ENCODE measurements at places on chromosomes 3 and 15. TPM values are rescaled to one million over a fixed set of nuclear protein-coding genes. Genes with fewer than 3 reads are reported as not detected.

The SH3GL3 gene
- total RNA-seq = not detected

The PLA2G4B gene
- 4.3 TPM for total RNA-seq

The CCDC71 gene
- 19.4 TPM for total RNA-seq

The PCNP gene
- 101 TPM for total RNA-seq

The PAK6 gene
- total RNA-seq = 0.26 TPM

The TTC21A gene
- 3.1 TPM for total RNA-seq

GRCh38 chr3:72659596-72659995 is 188.6 kb downstream of the SHQ1 start:
- no peak for DNase-seq

- no peak for DNase-seq
These were observed 267.7 kb downstream of the XXYLT1 start for GRCh38 chr3:195003006-195003892.

- no peak for DNase-seq
These were observed 31.6 kb downstream of the ARRDC4 start for GRCh38 chr15:97991972-97992541.

- peak; percentile 47 for DNase-seq
These were observed 66.7 kb downstream of the ATP10A start for GRCh38 chr15:25796395-25796794.

DNA sequence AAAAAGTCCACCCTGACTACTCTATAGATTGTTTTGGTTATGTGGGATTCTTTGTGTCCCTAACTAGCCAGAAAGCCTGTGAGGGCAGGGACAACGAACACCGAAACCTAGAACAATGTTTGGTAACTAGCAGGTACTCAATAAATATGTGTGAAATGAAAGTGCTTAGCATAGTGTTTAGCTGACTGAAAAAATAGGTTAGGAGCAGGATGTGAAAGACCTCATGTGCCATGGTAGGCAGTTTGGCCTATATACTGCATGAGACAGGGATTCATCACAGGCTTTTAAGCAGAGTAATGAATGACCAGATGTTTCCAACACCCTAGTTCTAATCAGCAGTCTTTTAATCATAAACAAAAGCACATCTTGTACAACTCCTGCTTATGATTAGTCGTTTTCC is 64.2 kb downstream of the MYO5A start:
- DNase-seq = no peak

- DNase-seq = no peak
These were observed 1347.6 kb downstream of the SI start for GRCh38 chr3:163730684-163731083.

- DNase-seq = no peak
These were observed 166.7 kb upstream of the PRICKLE2 start for GRCh38 chr3:64392001-64392400.

DNA sequence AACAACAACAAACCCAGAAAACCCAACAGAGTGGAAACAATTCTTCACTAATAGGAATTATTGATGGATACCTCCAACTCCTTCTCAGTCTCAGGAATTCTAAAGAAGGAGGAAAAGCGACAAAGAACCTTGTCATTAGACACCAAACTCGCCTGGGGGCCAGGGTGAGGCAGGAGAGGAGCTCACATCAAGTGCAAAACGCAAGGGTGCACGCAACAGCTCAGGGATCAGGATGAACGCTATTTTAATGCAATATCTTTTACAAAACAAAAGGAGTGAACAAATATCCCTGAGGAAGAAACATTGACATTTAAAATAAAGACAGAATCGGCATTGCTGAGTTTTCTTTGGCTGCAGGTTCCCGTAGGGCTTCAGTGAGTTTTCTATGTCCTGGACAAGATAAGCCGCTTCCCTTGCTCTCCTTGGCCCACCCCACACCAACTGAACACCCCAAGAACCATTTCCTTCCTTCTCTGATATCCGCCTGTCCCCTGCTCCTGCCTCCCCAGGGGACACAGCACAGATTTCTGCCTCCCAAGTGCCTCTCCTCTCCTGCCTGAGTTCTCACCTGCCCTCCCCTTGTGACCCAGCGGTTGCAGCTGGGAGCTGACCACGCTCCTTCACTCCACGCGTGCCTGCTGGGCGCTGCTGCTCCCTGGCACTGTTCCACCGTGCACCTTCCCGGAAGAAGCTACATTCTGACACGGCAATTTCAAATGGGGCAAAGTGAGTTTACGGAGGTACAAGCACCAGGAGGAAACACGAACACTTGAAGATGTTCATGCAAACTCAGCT is 63.0 kb downstream of the ATP10A start:
- peak; percentile 73 for DNase-seq

DNA sequence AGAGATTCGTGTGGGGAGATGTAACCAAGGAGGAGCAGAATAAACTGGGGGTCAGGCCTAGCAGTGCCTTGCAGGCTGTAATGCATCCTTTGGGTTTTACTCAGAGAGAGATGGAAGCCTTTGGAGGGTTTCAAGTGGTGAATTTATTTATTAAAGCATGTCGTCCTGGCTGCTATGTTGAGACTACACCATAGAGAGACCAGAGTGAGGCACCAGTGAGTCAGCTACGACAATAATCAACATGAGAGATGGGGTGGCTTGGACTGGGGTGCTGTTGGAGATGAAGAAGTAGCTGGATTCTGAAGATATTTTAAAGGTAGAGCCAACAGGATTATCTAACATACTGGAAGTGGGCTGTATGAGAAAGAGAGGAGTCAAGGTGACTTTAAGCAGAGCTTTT is 335.3 kb upstream of the ARHGEF26 start:
- no peak for DNase-seq

DNA sequence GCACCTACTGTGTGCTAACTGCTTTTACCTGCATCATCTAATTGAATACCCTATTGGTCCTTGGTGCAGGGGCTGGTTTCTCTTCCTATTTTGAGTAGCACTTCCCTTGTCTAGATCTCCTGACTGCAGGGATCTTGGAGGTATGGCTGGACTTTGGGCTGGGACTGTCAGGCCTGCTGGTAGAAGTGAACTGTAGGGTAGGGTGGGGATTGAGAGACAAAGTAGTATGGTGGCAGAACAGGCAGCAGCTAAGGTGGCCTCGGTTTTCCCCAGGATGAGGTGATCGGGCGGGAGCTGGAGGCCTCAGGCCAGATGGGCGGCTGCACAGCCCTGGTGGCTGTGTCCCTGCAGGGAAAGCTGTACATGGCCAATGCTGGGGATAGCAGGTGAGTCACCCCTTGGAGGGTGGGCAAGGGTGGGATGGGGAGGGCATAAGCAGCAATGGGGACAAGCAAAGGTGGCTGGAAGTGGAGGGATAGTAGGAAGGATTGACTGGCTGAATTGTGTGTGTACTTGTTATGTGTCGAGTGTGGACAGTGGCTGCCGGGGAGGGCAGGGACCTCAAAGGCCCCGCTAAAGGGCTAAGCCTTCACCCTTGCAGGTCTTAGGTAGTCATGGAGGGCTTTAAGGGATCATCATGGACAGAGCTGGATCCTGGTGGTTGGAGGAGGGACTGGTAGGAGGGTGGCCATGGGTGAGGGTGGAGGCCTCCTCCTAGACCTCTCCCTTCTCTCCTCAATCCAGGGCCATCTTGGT is 2.0 kb downstream of the PPM1M start:
- peak; percentile 69 for DNase-seq

DNA sequence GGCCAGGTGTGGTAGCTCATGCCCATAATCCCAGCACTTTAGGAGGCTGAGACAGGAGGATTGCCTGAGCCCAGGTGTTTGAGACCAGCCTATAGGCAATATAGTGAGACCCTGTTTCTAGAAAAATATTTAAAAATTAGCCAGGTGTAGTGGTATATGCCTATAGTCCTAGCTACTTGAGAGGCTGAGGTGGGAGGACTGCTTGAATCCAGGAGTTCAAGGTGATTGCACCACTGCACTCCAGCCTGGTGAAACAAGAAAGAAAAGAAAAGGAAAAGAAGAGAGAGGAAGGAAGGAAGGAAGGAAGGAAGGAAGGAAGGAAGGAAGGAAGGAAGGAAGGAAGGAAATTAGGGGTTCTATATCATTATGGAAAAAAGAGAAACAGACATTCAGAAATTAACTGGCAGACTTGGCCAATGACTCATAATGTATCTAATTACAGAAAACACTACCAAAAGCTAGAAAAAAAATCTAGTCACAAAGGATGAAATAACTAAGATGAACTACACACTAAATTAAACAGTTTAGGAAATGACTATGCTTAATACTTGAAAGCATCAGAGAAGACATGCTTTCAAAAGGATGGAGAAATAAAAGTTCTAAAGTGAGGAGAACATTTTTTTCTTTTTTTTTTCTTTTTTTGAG is 45.4 kb upstream of the TERB2 start:
- no peak for DNase-seq

DNA sequence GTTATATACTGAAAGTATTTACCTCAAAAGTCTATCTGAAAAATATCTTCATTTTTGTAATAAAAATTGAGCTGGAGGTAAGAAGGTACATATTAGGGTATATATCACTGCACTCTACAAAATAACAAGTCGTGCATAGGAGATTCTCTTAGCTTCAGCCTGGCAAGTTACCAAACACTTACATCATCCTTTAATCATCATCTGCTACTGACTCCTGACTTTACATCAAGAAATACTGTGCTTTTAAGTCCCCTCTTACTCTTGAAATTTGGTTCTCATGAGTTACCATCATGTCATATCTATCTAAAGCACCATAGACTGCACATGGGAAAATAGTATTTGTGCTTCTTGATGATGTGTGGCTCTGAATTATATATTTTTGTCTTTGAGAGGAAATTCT is 50.8 kb downstream of the LYSMD4 start:
- no peak for DNase-seq

- no peak for DNase-seq
These were observed 177.5 kb downstream of the EPHA6 start for GRCh38 chr3:96991800-96992365.

GRCh38 chr15:33675246-33675645 is 293.1 kb upstream of the CHRM5 start:
- DNase-seq = no peak

DNA sequence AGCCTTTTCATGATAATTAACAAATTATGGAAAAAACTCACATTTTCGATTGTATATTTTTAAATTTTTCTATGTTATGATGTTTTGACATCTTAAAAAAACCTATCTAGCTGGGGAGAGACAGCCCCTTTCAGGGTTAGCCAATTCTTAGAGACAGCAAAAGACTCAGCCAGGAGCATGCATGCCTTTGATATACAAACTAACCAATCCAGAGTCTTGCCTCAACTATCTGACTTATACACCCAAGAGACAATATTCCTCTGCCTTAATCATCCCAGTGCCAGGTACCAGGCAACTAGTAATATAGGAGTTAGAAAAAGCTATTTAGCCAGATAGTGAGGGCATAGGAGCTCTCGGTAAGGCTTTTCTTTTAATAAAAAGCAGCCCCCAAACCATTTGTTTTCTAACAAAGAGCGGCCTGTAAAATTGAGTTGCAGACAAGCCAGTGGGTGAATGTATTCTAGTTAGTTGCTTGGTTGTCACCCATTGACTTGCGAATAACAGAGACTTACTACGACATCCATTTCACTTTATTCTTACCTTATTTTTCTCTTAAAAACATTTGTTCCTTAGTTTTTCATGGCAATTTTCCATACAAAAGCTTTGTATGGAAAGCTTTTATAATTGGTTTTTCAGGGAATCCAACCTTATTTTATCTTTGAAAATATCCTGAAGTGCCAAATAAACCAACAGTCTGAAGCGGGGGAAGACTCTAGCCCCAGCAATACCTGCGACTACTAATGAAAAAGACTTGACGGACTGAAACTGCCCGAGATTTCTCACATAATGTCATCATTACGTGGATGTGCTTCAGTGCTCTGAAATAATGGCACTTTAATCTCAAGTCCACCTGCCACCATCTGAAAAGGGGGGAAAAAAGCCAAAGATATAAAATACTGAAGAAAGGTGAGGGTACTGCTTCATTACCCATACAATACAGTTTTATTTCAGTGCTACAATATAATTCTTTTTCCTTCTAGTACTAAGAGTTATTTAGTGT is 64.6 kb upstream of the ATP2C1 start:
- no peak for DNase-seq

DNA sequence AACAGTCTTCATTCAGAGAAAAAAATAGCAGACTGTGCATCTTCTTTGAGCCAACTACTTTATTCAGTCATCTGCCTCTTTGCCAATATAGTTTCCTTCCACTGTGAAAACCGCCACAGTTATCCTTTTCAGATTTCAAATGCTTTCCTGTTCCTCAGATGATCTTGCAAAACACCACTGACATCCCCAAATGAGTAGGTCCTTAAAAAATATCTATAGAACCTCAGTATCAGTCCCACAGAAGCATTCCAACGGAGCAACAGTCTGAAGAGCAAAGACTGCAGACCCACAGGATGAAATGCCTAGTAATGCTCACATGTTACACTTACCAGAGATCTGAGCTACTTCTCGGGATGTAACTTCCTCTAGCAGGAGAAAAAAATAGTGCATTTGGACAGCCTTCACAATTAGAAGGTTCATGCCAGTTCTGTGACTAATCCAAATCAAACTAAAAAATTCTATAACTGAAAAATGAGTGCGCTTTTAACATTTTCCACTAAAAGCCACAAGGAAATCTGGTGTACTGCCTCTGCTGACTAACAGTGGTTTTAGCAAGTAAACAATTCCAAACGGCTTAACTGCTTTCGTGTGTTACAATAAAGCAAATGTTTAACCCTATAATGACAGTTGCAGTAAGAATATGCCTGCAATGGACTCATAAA is at the start of gene ANKRD28:
ANKRD28 (minus strand) TSS at position 338 of the 662 bp plus-strand sequence. CDS start 1,458 bp downstream, outside the sequence.
- no peak for DNase-seq

DNA sequence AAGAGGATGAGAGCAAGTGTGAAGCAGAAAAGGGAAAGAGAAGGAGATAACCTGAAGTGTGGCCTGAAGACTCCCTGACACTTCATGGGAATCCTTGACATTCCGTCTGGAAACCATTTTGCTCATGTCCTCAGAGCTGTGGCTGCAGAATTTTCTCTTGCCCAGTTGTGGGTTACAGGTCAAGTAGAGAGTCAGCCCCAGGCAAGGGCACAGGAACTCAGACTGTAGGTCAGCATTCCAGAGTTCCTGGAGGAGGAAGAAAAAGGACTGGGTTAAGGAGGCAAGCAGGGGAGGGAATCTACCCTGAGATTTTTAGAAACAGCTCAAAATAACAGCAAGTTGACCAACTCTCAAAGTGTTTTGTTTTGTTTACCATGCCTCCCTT is 4.1 kb upstream of the THSD4 start:
- DNase-seq = no peak

DNA sequence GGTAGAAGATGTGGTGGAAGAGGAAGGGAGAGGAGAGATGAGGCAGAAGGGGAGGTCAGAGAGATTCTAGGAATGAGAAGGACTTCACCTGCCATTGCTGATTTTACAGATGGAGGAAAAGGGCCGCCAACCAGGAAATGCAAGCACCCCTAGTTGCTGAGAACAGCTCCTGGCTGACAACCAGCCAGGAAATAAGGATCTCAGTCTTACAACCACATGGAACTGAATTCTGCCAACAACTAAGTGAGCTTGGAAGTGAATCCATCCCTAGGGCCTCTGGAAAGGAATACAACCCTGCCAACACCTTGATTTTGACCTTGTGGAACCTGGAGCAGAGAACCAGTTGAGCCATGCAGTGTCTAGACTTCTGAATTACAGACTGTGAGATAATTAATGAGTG is 86.6 kb downstream of the EDEM1 start:
- no peak for DNase-seq

DNA sequence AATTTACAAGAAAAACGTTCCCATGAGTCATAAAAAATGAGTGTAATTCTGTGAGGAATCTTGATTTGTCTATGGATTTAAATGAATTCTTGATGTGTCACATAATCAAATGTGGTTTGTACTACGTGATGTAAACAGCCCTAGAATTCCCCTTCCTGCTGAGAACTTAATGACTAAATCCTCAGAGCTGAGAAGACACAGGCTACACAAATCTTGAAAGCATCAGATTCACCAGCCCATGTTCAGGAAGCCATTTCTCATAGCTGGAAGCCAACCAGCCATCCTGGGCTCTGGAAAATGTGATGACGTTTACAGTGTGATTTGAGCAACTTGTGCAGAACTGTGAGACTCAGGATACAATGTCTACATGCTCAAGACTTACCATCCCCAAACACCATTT is 193.7 kb upstream of the MME start:
- DNase-seq = no peak
